Cardiac muscle cell (in vitro differentiated cells and primary cell): ENCODE measurements at places on chromosomes 12 and 14. TPM values are rescaled to one million over a fixed set of nuclear protein-coding genes. Genes with fewer than 3 reads are reported as not detected.

DNA sequence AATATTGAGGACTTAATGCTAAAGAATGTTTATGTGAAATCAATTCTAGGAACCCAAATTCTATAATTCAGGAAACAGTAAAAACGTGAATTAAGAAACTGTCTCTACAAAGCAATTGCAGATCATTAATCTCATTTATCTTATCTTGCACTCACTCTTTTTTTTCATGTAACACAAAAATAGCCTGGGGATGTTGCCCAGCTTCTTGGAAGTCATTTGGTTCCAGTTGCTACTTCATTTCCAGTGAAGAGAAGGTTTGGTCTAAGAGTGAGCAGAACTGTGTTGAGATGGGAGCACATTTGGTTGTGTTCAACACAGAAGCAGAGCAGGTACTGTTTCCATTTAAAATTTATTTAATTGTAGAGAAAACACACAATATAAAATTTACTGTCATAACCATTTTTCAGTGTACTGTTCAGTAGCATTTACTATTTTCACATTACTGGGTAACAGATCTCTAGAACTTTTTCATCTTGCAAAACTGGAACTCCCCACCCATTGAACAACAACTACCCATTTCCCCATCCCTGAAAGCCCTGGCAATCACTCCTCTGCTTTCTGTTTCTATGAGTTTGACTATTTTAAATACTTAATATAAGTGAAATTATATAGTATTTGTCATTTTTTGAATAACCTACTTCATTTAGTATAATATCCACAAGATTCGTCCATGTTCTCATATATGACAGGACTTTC is 9.7 kb downstream of the CLEC6A start:
- no peak for DNase-seq

DNA sequence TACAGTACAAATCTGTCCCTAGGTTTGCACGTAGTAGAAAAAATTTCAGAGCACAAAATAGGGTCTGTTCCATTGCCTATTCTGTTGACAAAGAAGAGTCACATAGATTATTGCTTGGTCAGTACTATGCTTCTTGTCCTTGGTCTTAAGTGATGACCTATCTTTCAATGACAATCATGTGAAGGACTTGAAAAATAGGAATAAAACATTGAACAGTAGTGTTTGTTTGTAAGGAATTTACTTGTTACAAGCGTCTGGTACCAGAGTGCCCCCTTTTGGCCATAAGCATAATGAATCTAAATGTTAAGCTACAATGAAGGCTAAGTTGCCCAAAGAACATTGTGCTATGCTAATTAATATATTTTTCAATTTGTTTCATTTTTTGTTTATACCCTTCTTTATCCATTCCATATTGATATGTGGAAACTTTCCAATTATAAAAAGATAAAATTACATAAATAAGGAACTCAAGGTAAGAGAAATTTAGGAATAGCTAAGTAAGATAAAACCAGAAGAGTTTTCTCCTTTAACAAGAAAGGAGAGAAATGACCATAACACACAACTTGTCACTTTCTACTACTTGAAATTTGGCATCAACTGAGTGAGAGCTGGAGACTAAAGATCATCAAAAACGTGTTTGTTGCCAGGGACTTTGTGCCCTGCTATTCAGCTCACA is 204.7 kb downstream of the EPS8 start:
- DNase-seq, result peak; percentile 64

DNA sequence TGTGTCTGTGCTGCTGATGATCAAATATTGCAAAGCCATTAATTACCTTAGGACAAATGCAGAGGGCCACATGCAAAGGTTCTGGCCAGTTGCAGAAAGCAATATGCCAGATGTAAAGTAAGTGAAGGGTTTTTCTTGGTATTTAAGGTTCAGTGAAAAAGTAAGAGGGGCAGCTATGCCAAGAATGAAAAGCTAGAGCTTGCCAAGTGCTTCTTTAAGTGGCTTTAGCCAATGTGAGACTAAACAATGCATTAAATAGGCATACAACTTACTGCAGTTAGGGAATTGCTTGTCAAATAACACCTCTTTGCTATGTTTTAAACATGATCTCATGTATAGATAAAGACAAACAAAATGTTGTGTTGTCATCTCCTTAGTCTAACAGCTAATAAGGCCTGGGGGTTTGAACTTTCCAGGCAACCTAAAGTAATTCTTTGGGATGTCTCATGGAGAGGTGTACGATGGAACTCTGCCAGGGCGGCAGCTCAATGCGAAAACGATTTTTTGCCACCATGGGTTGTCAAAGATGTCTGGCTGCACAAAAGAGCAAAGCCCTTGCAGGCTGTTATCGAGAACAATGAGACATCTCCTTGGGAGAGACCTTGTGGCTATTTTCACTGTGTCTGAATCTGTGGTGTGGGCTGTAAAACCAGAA is 12.0 kb downstream of the IGF1 start:
- no peak for DNase-seq

GRCh38 chr12:131677699-131678098 is 33.2 kb upstream of the SFSWAP start:
- DNase-seq, result no peak

DNA sequence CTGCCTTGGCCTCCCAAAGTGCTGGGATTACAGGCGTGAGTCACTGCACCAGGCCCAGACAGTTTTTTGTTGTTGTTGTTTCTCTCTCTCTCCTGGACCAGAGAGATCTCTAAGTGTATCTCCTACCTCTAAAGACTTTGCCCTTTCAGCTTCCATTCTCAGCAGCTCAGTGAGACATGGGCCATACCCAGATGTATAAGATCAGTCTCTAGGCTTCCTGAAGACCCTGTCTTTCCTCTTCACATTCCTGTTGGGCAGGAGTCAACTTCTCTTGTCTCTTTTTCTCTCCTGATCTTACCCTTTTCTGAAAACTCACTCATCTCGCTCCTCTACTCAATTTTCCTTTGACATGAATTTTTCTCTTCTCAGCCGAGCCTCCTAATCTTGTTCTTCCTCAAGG is 42.0 kb downstream of the KCNK13 start:
- DNase-seq, result no peak

DNA sequence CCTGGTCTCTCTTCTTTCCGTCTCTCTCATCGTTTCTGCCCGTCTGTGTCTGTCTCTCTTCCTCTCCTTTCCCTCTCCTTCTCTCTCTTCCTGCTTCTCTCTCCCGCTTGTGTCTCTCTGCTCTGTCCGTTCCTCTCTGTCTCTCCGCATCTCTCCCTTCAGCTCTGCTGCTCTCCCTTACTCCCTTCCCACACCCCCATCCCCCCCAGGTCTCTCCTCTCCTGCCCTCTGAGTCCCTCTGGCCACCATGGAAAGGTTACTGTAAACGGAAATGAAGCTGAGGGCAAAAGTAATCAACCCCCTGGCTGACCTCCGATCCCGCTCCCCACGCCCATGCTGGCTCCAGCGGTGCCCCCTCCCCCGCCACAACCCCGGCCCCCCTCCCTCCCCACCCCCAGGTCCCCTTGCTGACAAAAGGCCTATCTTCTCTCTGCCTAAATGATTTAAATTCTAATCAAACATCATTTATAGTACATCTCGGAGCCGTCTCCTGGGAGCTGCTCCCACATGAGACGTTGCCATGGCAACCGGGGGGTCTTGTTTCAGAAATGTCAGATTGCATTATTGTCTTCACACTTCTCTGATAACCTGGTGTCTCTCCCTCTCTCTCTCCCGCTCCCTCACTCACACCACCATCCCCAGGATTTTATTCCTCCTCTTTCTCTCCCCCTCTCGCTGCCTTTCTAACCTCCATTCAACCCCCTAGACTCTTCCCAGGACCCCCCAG is 203.8 kb downstream of the RBM19 start:
- no peak for DNase-seq

- DNase-seq, result peak; percentile 47
Measured at GRCh38 chr14:92644171-92644969, 104.1 kb downstream of the LGMN start.

- peak; percentile 74 for DNase-seq
Measured at GRCh38 chr12:94147991-94148738, at the start of gene PLXNC1. PLXNC1 (plus strand) TSS chr12:94148577; CDS start chr12:94148972, 395 bp downstream.

DNA sequence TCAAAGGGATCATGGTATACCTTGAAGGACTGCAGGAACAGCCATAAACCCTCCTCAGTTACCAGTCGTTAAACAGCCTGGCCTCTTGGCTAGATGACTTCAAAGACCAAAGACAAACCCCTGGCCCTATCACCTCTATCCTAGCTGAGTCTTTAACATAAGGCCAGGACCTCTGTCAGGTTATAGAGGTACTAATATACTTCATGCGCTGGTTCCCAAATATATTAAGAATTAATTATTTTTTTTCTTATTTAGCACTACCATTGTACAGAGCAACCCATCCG is 459.8 kb downstream of the RAD51B start:
- DNase-seq, result no peak

DNA sequence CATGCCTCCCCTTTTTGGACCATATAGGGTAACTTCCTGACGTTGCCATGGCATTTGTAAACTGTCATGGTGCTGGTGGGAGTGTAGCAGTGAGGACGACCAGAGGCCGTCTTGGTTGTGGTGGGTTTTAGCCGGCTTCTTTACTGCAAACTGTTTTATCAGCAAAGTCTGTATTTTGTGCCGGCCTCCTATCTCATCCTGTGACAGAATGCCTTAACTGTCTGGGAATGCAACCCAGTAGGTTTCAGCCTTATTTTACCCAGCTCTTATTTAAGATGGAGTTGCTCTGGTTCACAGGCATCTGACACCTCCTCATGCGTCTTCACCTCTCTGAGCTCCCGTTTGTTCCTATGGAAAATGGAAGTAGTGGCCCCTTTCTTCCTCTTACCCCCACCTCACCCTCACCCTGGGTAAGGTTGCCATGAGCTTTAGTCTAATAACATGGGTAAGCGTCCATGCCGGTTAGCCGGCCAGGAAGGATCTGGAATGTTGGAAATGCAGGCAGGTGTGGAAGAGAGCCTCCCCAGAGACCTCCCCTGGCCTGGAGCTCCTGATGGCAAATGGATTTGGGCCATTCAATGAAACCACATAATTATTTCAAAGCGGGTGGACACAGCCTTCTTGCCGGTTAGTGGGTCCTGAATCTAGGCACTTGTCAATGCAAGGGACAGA is 18.6 kb downstream of the HHIPL1 start:
- no peak for DNase-seq

GRCh38 chr12:1527789-1528188 is 66.6 kb downstream of the FBXL14 start:
- DNase-seq, result no peak

GRCh38 chr12:93857279-93857938 is 180.2 kb downstream of the CRADD start:
- no peak for DNase-seq

DNA sequence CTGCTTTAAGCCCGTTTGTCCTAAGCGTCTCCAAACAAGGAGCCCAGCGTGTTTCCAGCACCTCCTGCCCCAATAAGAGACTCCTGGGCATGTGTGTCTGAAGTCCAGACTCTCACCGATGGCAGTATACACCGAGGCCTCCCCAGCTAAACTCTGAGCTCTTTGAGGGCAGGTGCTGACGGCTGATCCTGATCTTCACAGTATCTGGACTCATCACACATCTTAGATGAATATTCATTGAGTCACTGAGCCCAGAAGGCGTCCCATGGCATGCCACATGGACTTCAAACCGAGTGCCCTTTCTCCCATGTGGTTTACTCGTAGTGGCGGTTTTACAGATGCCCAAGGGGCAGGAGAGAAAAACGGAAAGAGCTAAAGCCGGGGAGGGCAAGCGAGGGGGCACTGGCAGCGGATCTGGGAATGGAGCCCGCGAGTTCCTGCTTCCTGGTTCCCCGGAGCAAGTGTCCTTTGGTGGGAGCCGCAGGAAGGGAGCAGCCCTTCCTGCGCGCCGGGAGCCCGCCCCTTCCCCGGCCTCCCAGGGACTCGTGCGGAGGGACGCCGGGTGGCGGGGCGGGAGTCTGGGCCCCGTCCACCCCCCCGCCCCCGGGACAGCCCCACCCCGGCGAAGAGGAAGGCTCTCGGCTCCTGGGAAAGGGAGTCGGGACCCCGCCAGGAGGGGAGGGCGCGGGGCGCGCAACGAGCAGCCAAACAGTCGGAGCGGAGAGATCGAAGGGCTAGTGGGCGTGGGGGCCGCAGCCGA is 585 bp upstream of the TEAD4 start:
- peak; percentile 79 for DNase-seq

DNA sequence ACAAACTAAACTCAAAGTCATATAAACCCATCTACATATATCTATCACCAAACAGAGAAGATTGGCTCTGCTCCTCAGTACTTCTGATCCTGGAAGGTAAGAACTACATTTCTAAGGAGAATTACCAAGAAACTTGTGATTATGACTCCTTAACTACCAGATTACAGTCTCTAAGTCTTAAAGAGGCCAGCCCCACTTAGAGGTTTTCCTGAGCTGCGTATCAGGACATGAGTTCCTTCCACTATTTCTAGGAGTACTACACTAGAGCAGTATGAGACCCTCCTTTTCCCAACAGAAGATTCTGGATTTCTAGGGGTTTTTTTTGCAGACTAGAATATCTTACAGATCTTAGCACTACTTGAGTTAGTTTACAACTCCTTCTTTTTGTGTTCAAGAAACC is at the start of gene NOXRED1:
Gene NOXRED1, minus strand, starts transcription at position 101 of the 400 bp plus-strand sequence. CDS start 634 bp downstream, outside the sequence.
- no peak for DNase-seq

- DNase-seq, result no peak
Measured at GRCh38 chr12:82793751-82794281, 107.1 kb downstream of the TMTC2 start.

DNA sequence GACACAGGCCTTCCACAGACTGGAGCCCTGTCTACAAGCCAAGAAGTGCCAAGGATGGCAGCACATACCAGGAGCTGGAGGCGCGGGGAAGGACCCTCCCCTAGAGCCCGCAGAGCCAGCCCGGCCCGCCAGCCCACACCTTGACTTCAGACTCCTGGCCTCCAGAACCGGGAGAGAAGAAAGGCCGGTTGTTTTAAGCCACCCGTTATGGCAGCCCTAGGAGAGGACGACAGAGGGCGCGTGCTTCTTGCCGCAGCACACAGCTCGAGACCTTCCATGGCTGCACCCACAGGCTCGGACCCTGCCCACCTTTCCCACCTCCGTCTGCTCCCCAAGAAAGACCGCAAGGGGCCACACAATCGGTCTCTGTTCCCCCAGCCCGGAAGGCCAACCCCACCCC is 53.7 kb downstream of the RNF34 start:
- no peak for DNase-seq

DNA sequence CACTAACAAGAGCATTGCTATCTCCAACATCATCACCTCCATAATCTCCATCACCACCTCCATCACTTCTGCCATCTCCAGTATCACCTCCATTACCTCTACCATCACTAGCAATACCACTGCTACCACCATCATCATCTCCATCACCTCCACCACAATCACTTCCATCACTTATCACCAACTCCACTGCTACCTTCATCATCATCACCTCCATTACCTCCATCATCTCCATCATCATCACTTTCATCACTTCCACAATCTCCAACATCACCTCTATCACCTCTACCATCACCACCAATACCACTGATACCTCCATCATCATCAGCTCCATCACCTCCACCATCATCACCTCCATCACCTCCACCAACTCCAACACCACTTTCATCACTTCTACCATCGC is 102.4 kb upstream of the TMEM132C start:
- DNase-seq, result no peak

Gene RARG
- 13.0 and 19.2 TPM in 2 replicates for polyA plus RNA-seq

Gene OR4K1
- not detected in 2 replicates for polyA plus RNA-seq

Gene LGR5
- 0.34 TPM in 1 of 2 replicates, not detected in the other for polyA plus RNA-seq

Gene MLXIP
- 11.0 and 13.7 TPM in 2 replicates for polyA plus RNA-seq

Gene SERPINA1
- 2.6 TPM in 1 of 2 replicates, not detected in the other for polyA plus RNA-seq
